ENCODE measurements at places on chromosomes 3 and 15.
A peak's percentile ranks its signal among the peaks of the same experiment; 100 is the strongest.

DNA sequence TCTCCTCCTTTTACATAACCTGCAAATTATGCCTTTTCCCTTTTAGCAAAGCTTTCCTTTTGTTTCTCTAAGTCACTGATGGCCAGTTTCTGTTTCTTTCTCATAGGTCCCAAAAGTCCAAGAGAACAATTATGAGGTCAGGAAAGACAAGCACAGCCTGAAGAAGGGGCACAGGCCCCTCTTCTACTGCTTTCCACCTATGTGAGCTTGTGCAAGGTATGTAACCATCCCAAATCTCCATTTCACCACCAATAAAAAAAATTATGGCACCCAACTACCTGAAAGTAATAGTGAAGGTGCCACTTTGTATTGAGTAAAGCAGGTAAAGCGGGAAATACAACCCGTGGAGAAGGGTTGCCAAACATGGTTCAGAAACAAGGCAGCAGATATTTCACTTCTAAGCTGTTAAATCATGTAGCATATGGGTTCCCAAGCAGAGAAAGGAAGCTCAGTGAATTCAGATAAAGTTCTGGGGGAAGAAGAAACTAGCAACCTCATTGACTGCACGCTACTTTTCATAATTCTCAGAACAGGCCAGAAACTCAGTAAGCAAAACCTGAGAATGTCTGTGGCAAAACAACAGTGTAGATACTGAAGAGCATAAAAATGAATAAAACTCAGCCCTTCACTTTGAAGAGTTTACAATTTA, 4.2 kb downstream of the PLOD2 start:
- DNase-seq: no peak

- no peak for DNase-seq
Observed at GRCh38 chr3:100910986-100911385, 82.2 kb downstream of the ABI3BP start.

GRCh38 chr3:136682740-136683312, 69.4 kb downstream of the STAG1 start:
- DNase-seq: no peak

DNA sequence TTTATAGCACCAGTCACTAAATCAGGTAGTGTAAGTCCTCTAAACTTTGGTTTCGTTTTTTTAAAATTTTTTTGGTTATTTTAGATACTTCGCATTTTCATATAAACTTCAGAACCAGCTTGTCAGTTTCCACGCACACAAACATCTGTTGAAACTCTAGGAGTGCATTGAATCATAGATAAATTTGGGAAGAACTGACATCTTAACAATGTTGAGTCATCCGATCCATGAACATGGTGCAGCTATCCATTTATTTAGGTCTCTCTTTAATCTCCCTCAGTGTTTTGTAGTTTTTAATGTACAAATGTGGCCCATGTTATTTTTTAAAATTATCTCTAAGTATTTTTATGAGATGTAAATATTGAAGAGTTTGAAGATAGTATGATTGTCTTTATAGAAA, 17.7 kb downstream of the TICRR start:
- no peak for DNase-seq

DNA sequence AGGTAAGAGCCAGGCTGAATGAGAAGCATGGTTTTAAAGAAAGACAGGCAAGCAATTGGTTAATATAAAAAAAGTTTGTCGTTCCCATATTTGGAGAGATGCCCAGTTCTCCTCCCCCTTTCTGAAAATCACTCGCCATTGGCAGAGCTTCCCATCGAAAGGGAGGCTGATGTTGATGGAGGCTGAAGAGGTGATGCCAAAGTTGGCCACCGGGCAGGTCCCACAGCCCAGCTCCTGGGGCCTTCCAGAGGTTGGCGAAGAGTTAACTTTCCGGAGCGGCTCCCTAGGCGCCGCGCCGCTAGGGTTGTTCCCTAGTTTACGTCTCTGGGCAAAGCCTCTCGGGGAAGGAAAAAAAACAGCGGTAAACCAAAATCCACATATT, 793 bp downstream of the PCOLCE2 start:
- peak; percentile 9 for DNase-seq

- DNase-seq: no peak
Observed at GRCh38 chr3:110470310-110470709, 601.3 kb upstream of the NECTIN3 start.

- DNase-seq: no peak
Observed at GRCh38 chr3:15488002-15488401, 33.5 kb downstream of the COLQ start.

- DNase-seq: no peak
Observed at GRCh38 chr3:707041-707440, 385.8 kb upstream of the CNTN6 start.

DNA sequence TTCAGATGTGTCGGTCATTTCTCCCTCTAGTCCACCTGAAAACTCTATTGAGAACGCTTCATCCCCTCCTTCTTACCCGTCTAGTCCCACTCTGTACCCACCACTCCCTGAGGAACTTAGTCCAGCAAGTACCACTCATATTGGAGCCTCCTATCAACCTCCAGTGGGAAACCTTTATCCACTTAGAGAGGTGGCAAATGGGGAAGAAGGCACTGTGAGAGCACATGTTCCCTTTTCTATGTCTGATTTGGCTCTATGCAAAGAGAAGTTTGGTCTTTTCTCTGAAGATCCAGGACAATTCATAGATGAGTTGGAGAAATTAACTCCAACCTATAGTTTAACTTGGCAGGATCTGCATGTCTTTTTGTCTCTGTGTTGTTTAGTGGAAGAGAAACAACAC, 17.0 kb upstream of the RPN1 start:
- no peak for DNase-seq

DNA sequence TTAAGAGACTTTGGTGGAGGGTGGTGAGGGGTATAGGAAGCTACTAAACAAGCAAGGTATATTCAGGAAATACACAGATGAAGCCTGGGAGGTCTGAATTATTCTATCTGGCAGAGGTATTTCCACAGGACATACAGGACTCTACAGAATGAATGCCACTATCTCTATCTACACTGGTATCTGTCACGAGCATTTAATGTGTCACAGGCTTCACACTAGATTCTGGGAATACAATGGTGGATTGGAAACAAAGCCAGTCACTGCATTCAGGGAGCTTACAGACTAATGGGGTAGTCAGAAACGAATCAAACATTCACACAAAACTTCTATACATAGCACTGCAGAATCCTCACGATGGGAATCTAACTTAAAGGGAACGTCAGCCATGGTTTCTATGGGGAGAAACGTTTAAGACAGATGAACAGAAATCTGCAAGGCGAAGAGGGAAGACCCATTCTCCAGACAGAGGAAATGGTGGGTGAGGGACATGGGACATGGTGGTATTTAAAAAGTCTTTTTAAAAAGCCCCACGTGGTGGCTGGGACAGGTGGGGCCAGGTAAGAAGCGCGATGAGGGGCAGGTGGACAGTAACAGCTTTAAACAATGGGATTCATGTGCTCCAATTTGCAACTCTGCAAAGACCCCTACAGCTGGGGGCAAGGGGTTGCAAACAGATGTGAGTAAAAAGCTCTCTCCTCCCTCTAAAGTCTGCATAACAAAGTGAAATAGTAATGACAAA, 16.5 kb downstream of the LRIG1 start:
- DNase-seq: no peak

GRCh38 chr15:52505151-52505550, 23.5 kb downstream of the MYO5A start:
- no peak for DNase-seq

DNA sequence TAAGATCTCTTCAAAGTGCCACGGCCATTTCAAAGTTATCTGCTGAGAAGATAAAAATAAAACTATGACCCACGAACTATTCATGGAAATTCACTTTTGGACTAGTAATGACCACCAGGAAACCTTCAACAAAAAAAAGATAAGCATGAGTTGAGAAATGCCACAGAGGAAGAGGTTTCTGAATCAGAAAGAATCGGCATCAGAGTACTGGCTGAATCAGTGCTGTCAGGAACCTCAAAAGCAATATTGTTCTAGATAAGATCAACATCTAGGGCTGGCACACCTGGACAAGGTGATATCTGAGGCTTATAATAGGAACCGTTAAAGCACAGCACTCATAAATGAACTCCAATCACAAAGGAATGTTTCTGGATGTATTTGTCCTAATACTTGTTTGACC, 72.7 kb downstream of the PEAK1 start:
- no peak for DNase-seq

DNA sequence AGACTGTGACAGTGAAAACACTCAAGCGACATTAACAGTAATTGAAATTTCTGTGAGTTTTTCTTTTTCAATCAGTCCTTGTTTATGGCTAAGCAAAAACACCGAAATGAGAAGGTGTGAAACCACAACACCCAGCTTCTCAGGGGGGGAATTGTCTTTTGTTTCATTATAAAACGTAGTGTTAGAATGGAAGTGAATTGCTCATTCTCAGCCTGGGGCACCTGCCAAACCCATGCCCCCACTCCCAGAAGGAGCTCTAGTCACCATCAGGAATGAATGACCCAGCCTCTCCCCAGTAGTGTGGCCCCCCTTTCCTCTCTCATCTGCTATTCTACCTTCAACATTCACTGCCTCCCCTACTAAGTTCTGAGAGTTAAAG, 185.8 kb upstream of the CFAP20DC start:
- DNase-seq: no peak

- DNase-seq: no peak
Observed at GRCh38 chr3:94494992-94495391, 432.1 kb downstream of the NSUN3 start.

- no peak for DNase-seq
Observed at GRCh38 chr15:70362886-70363285, 265.2 kb upstream of the TLE3 start.

DNA sequence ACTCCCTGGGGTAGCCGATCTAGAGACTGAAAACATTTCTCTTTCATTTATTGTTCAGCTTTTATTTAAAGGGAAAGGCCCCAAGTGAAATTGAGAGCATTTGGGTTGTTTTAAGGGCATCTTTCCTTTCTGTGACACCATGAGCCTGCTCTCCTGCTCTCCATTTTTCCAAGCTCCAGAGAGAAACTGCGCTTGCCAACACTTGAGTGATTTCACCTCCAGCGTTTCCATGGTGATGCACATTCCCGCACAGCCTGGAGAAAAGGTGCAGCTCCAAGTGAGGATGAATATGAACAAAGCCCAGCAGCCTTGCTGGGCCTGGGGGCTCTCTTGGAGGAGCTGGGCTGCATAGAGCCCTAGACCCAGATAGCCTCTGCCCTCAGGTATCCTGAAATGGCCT, 159.2 kb upstream of the PPP2R3A start:
- no peak for DNase-seq

GRCh38 chr15:92848852-92849598, 51.1 kb upstream of the CHD2 start:
- DNase-seq: peak; percentile 43

GRCh38 chr15:60074181-60074885, 70.2 kb downstream of the FOXB1 start:
- no peak for DNase-seq

DNA sequence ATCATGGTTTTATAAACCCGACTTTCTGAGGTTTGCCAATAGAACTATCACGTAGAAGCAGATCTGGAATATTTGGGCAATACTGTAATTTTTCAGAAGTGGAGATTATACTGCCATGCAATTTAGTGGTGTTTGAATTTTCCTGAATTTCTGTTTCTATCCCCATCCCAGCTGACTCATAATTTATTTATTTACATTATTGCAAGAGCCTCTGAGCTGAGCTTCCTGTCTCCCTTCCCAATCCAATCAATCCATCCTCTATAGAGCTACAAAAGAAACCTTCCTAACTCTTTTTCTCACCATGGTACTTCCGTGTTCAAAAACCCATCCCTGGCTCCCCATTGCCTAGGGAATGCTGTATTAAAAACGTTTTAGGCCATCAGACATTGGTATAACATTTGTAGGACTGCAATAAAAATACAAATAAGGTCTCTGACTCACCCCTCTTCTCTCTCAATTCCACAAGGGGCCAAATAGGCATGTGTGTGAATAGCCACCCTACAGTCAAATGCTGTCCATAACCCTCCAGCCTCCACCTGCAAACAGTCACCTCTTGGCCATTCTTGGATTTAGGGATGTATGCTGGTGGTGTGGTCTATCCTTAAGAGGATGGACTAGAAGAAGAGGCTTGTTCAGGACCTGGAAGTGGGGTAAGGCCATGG, 190.7 kb downstream of the CD47 start:
- no peak for DNase-seq

DNA sequence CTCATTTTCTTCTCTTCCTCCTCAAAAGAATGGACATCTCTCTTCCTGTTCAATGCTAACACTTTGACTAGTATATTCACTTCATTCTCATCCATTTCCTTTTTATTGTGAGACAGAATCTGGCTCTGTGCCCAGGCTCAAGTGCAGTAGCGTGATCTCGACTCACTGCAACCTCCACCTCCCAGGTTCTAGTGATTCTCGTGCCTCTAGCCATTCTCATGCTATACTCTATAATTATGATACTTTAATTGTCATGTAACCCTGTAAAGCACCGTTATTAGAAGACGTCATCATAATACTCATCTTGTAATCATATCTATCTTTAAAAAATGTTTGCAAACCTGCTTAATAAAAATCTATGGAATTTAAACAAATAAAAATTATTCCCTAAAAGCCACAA, 107.0 kb downstream of the SHOX2 start:
- DNase-seq: no peak
